Effector memory CD8-positive, alpha-beta T cell (primary cell): ENCODE measurements at places on chromosomes 13 and 19.
A peak's percentile ranks its signal among the peaks of the same experiment; 100 is the strongest.

- no peak for DNase-seq
Observed at GRCh38 chr19:34847393-34847792, 74.4 kb upstream of the ZNF599 start.

- no peak for DNase-seq
Observed at GRCh38 chr19:55085923-55086715, 10.4 kb downstream of the EPS8L1 start.

GRCh38 chr19:22118132-22118531 lies 65.8 kb downstream of the ZNF257 start:
- no peak for DNase-seq

DNA sequence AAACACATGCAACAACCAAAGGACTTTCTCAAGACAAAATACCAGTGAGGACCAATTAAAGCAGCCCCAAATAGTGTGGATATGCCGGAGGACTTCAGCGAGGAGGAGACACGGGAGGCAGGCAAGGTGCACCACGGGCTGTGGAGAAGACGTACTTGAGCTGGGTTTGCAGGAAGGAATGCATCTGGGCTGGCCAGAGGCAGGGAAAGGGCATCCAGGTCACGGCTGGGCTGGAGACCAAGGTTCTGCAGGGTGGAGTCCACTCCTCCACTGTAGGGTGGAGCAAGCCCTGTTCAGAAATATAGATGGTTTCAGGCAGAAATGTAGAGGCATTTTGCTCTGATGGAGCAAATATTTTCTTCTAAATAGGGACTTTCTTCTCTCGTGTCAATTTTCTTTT lies 36.6 kb upstream of the MEDAG start:
- DNase-seq = no peak

DNA sequence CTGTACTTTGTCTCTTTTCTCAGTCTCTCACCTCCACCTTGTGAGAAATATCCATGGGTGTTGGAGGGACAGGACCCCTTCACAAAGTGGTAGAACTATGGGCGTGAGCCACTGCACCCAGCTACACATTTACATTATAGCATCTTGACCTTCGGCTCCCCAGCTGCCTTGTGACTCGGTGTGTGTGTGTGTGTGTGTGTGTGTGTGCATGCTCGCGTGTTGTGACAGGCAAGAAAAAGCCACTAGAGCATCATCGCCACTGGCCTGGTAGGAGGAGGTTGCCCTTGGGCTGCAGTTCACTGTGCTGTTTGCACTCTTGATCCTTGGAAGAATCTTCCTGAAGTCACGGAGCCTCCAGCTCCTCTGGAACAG lies 13.7 kb upstream of the ZNF888 start:
- DNase-seq = no peak

GRCh38 chr13:112627161-112627560 lies 39.2 kb upstream of the TUBGCP3 start:
- DNase-seq = no peak

DNA sequence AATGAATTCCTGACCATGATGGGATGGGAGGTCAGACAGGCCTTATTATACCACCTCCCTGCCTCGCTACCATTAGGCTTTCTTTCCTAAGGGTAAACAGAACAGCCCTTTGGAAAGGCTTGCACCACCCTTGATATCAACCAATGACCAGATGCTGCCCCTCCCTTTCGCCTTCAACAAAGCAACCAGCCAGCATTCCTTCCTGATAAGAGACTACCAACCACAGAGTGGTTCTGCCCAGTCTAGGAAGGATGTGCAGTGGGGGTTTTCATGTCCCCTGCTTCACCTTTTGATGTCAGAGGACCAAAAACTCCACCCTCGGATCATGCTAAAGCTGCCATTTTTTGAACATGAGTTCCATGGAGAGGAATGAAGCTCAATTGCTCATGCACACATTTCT lies 21.7 kb downstream of the TEX30 start:
- DNase-seq = no peak

DNA sequence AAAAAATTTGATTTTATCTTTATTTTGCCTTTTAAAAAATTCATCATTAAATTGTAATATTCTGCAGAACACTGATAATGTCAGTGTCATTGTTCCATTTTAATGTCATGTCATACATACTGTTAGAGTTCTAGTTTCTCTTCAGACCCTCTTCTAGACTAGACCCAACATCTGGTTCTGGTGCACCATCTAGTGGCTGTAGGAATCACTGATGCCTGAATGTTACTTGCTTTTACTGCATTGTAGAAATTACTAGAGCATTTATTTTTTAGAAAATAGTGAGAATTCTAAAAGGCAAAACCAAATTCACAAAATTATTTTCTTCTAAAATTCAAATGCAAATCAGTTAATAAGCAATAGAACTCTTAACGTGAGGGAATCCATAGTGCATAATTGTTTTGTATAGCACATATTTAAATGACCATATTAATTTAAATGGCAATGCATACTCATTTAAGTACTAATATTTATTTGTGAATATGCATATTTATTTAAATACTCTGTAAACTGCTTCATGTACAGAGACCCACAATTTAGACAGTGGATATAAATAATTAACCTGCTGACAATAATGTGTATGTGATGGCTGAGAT lies 425.7 kb downstream of the KLF12 start:
- peak; percentile 39 for DNase-seq

DNA sequence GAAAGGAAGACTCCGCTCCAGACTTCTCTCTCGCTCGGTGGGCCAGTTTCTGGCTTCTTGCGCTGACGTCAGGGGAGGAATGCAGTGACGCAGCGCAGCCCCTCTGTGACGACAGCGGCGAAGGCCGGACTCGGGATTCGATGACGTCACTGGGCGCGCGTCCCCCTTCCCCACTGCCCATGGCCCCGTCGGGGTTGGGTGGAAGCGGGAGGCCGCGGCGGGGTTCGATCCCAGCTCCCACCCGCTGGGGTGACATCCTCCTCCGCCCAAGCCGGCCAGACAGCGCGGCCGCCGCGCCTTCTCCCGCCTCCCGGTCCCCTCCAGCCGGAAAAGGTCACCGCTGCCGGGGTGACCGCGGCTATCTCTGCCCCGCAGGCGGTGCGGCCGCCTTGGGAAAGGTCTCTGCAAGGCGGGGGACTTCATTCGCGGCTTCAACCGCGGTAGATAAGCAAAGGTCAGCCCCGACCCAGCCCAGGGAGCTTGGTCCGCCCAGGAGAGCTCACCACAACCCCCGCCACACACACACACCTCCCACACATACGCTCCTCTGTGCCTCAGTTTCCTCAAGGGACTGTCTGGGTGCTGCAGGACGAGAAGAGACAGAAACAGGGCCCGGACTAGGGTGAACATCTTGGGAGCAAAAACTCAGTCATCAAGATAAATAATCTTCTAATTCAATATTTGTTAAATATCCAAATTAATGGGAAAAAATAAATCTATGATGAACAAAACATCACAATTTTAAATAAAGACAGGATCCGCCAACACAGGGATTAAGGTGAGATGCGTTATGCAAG lies 844 bp upstream of the RFX1 start:
- no peak for DNase-seq

- DNase-seq = no peak
Observed at GRCh38 chr19:40283414-40284250, 1.5 kb downstream of the AKT2 start.

- no peak for DNase-seq
Observed at GRCh38 chr13:28557725-28558520, 63.0 kb upstream of the FLT1 start.
